ENCODE measurements at places on chromosomes 6 and 20.
A peak's percentile ranks its signal among the peaks of the same experiment; 100 is the strongest.

DNA sequence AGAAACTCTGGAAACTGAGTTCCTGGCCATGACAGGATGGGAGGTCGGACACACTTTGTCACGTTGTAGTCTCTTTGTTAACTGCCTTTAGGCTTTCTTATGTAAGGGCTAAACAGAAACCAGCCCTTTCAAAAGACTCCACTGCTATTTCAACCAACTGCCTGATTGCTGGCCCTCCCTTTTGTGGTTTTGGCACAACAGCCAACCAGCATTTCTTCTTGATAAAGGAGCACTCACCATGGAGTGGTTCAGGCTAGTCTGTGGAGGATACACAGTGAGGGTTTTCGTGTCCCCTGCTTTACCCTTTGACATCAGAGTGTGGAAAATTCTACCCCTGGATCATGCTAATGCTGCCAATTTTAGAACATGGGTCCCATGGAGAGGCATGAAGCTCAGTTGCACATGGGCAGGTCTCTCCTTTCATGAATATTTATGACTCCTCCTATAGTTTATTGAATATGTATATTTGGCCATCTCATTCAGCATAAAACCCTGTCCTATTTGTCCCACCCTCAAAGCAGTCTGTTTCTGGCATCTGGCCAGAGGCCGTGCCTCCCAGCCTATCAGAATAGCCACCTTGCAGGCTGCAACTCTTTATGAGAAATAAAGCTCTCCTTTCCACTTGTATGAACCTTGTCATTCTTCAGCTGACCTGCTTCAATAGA lies 148.3 kb downstream of the HS3ST5 start:
- no peak for DNase-seq

DNA sequence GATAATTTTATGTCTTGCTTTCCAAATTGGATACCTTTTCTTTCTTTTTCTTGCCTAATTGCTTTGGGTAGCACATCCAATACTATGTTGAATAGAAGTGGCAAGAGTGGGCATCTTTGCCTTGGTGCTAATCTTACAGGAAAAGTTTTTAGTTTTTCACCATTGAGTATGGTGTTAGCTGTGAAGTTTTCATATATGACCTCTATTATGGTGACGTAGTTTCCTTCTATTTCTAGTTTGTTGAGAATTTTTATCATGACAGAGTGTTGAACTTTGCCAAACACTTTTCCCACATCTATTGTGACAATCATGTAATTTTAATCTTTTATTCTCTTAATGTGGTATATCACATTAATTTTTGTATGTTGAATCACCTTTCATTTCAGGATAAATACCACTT lies 216.1 kb downstream of the LRFN2 start:
- DNase-seq: no peak

DNA sequence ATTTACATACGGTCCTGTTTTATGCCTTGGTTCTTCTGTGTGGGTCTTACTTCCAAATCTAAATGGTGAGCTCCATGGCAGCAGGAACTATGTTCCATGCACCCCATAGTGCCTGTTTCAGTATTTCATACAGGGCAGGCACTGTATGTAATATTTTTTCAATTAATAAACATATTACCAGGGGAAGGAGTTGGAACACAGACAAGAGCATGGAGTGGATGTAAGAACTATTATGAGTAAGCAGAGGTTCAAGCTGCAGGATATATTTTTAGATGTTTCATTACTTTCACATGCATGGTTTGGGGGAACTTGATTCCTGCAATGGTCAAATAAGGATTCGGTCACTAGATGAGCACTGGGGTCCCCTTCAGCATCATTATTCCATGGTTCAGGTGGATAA lies 108.3 kb downstream of the KIF13A start:
- DNase-seq: no peak

DNA sequence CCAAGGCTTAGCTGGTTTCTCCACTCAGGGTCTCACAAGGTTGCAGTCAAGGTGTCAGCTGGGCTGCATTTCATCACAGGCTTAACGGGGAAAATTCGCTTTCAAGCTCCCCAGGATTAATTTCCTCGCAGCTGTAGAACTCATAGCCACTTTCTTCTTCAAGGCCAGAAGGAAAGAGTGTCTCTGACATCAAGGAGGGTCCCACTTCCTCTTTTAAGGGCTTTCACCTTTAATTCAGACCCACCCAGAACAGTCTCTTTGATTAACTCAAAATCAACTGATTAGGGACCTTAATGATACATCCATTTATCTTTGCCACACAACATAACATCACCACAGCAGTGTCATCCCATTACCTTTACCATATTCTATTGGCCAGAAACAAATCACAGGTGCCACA lies 183.3 kb upstream of the ARID1B start:
- no peak for DNase-seq

GRCh38 chr20:64113444-64113775 lies 6.0 kb upstream of the NPBWR2 start:
- no peak for DNase-seq

GRCh38 chr20:11429168-11429567 lies 488.5 kb upstream of the BTBD3 start:
- DNase-seq: no peak

- DNase-seq: no peak
These were observed 670.6 kb downstream of the CD109 start for GRCh38 chr6:74366634-74367033.

DNA sequence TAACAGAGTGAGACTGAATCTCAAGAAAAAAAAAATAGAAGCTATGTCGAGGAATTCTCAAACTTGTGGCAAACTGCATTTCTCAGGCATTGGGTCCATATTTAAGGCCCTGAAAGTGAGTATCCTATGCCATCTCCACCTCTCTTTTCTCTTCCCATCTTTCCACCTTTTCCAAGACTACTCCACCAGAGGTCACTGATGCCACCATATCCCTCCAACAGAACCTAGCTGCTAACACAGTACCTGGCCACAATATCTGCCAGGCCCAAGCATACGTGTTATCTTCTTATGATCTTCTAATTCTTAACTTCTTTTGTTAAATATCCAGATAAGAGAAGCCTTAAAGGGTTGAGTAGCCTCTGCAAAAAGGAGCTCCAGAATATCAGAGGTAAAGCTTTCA lies 8.2 kb upstream of the ADGRF4 start:
- DNase-seq: no peak

- DNase-seq: no peak
These were observed 53.9 kb downstream of the GTF2H5 start for GRCh38 chr6:158222066-158222465.

DNA sequence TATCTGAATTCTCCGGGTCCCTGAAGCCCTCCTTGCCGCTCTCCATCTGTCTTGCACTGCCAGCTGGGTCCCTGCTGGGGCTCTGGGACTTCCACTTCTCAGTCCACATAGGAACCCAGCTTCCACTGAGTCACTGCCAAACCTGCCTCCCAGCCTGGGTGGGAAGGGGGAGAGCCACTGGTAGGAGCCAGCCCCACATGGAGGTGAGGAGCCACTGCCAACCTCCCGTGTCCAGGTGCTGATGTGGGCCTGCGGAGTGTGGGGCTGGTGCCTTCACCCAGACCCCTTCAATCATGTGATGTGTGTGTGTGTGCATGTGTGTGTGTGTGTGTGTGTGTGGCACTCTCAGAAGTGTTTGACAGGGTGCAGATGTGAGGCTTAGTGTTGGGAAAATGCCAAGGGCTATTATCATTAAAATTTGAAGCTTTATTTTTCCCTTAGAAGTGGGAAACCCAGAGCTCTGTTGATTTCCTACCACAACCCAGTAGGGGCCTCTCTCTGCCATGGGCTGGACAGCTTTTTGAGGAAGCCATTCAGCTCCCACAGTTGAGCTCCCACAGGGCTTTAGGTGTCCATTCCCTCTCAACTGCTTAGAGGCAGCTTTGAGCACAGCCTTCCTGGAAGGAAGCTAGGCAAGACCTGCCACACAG lies 9.3 kb upstream of the SGK2 start:
- DNase-seq: no peak

GRCh38 chr6:157124485-157125254 lies 198.6 kb downstream of the TMEM242 start:
- DNase-seq: no peak

- DNase-seq: no peak
These were observed 69.2 kb upstream of the CST7 start for GRCh38 chr20:24879875-24880274.

DNA sequence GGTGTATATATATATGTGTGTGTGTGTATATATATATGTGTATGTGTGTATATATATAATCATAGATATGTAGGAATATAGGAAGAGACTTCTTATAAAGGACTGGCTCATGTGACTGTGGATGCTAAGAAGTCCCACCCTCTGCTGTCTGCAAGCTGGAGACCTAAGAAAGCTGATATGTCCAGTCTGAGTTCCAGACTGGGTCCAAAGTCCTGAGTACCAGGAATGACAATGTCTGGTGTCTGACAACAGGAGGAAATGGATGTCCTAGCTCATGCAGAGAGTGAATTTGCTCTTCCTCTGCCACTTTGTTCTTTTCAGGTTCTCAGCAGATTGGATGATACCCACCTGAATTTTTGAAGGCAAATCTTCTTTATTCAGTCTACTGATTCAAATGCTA lies 7.1 kb downstream of the ALDH5A1 start:
- no peak for DNase-seq

DNA sequence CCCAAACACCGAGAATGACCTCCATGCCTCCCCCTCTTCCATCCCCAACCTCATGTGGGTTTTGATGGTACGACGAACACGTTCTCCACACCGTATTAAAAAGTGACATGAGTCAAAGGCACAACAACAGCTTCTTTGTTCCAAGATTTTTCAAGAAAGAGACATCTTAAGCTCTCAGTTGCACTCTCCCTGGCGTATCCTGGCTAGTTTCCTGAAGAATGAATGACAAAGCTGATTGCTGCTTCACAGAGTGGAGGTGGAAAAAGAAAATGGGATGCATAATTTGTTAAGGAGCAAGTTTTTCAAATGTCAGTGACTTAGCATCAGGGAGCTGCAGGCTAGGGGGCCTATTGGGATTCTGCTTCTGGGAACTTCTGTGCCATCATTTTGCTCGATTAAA lies 95.5 kb downstream of the STK35 start:
- DNase-seq: no peak

DNA sequence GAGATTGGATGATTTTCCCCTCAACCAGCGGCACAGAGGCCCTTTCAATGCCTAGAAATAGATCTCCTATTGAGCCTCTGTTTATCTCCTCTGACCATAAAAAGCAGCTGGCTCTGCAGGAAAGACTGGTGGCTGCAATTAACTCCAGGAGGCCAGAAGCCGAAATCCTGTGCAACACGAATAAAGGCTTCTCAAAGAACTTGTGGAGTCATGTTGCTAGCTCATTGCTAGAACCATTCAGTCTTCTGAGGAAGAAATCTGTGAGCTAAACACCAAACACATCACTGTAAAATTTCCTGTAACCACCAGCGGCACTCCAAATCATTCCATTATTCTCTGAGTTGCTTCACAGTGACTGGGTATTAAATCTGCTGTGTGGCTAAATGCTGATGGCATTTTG lies 49.1 kb upstream of the TPD52L1 start:
- no peak for DNase-seq

GRCh38 chr20:21618759-21619416 lies 86.6 kb upstream of the PAX1 start:
- DNase-seq: no peak

GRCh38 chr20:49925901-49926454 lies 10.2 kb upstream of the RNF114 start:
- DNase-seq: no peak

DNA sequence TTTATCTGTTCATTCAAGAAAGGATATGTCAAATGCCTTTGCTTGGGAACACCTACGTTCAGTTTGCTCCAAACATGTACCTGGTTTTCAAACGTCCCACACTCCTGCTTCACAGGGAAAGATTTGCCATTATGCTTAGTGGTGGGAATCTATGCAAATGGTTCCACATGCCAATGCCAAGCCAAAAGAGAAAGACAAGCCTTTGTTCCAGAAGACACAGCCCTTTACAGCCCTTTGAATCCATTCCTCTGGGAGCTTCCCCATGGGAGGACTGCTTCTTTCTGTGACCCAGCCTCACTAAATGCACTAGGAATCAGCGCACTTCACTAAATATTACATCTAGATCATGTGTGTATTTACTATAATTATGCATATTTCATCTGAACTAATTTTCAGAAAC lies 619.5 kb downstream of the PRKN start:
- DNase-seq: no peak

DNA sequence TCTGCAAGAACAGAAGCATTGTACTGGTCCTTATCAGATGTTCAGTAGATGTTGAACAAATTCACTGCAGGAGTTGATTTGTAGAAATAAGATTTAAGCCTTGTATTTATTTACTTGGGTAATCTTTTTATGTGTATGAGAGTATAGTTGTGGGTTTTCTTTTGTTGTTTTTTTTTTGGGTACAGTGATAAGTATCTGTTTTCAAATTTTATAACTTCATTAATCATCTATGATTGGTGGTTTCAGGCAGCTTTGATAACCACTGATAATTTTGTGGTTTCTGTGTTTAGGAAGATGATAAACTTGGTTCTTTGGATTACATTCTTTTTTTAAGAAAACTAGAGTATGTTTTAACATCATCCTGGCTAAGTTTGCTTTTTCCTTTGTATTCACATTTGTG lies 2.8 kb downstream of the AFDN start:
- DNase-seq: no peak

- no peak for DNase-seq
These were observed 22.7 kb upstream of the TCP11 start for GRCh38 chr6:35163836-35164235.

DNA sequence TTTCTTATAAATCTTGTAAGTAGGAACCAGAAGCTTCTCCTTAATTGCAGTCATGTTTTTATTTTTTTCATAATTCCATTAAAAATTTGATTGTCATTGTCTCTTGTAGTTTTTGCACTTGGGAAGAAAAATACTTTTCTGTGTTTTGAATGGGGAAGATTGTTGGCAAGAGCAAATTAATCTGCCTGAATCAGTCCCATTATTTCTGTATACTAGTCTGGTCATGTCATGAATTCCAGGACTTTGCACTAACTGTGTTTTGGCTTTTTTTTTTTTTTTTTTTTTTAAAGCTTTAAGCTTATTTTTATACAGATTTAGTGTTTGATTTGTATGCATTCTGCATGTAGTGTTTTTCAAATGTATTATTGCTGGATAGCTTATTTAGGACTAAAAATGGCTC lies 47.6 kb downstream of the RALGAPB start:
- DNase-seq: no peak

GRCh38 chr6:145306489-145306888 lies 428.8 kb downstream of the EPM2A start:
- DNase-seq: no peak

DNA sequence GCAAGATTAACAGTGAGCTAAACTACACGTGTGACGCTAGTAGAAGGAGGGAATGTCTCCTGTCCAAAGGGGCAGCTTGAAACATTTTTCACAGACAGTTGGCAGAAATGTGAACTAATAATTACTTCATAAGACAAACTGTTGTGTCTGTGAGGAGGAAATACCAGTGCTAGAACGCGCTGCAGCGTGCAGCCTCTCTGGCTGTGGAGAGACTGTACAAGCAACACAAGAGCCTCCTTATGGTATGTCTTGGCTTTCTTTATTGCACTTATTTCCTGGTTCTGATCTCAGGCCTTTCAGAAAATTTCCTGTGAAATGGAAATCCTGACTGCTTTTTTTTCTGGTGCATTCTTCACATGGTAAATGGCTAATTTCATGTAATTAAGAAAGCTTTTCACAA lies 25.3 kb upstream of the TIAM2 start:
- no peak for DNase-seq

GRCh38 chr20:47196091-47197081 lies 160.1 kb downstream of the ZMYND8 start:
- DNase-seq: peak; percentile 47

Measured in stimulated activated CD8-positive, alpha-beta memory T cell treated with anti-CD3 and anti-CD28 coated beads, Interleukin-15, amount 100 ng/mL, for 4 hours (primary cell).